ENCODE measurements at places on chromosomes 11 and 22. TPM values are rescaled to one million over a fixed set of nuclear protein-coding genes. Genes with fewer than 3 reads are reported as not detected.

Gene CBY1
- 15.6 TPM for total RNA-seq

Gene MEN1
- 29.0 TPM for total RNA-seq

DNA sequence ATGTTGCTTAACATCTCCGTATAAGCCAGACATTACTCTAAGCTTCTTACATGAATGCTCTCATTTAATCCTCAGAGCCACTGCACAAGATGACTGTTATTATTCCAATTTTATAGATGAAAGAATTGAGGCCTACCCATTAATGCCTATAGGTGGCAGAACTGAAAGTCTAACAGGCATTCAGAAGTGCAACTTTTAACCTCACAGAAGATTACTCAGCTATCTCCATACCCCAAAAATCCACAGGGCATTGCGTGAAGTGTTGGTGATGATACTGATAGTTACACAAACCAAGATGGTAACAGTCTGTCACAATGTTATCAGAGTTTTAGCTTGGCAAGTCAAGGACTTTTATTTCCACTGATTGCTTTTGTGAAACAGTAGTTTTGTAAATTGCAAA, 130.5 kb downstream of the ARHGAP42 start:
- no peaks in the 10 kb centered on the region for H3K4me1 ChIP-seq
- no peak overlapping the region for H3K4me3 ChIP-seq
- DNase-seq: no peak
- no peak overlapping the region for H3K27ac ChIP-seq
- H3K36me3 ChIP-seq: no peaks in the 10 kb centered on the region

GRCh38 chr11:87575088-87575487, 537.4 kb downstream of the TMEM135 start:
- H3K4me1 ChIP-seq: no peaks in the 10 kb centered on the region
- no peak overlapping the region for H3K4me3 ChIP-seq
- no peak overlapping the region for H3K27ac ChIP-seq
- no peaks in the 10 kb centered on the region for H3K27me3 ChIP-seq

DNA sequence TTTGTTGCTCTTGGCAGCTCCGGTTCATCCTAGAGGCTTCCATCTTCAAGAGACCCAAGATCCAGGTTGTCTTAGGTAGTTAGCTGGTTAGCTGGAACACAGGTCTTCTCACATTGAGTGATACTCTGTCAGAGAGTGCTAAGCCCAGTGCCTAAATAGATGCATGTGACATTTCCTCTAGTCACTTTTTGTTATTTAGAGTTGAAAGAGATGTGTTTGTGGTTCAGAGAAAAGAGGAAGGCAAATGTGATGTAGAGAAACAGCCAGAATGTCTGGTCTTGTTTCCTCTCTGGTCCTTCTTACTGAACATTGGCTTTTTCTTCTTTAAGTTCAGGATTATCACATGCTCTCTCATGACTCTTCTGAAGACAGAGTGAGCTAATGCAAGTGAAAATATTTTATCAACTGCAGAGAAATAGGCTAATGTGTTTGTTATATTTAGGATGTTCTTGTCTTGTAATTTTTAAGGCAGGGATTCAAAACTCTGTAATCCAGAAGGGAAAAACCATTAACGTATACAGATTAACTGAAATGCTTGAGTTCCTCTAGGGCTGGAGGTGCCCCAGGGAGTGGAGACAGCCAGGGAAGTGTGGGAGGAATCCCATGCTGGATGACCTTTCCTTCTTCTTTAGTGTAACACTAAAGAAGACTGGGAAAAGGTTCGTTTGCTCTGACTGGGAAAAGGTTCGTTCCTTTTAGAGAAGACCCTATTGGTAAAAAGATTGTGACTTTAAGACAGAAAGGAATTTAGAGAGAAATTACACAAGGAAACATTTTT, 75.4 kb downstream of the SWAP70 start:
- no peak overlapping the region for H3K27ac ChIP-seq
- H3K4me3 ChIP-seq: no peak overlapping the region
- no peaks in the 10 kb centered on the region for H3K27me3 ChIP-seq

DNA sequence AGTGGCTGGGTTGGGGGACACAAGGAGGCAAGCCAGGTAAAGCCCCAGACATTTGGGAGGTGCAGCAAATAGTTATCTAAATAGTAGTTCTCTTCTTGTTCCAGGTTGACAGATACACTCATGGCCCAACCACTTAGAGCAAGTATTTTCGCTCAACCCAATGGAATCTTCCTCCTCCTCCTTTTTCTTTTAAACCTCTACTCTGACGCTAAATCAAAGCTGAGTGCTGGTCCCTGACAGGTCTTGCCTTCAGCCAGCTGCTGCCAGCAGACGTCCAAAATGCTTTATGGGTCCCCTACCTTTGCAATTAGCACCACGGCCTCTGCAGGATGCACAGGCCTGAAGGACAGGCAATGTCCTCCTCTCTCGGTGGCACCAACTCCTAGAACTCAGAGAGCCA, 558.5 kb downstream of the MIAT start:
- H3K4me1 ChIP-seq: peaks cover 4% of the 10 kb centered on the region
- no peak for DNase-seq
- peaks cover 23% of the 10 kb centered on the region for H3K27me3 ChIP-seq
- no peak overlapping the region for H3K4me3 ChIP-seq
- no peak overlapping the region for H3K27ac ChIP-seq
- no peaks in the 10 kb centered on the region for H3K36me3 ChIP-seq

DNA sequence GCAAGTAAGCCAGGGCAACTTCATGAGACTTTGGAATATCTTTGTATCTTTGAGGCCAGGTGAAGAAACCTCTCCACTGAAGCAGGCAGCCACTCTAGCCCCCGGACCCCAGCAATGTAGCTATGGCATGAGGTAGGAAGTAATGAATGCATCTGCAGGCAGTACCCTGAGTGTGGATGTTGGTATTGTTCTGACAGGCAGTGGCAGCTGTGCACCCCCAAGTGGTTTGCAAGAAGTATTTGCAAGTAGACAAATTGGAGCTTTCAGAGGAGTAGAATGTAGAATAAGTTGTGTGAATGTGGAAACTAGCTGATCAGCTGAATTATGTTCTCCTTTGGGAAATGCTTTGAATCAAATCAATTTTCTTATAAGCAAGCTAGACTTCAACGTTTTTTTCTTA, 194.4 kb upstream of the PGR start:
- no peak overlapping the region for H3K4me3 ChIP-seq
- H3K27me3 ChIP-seq: no peaks in the 10 kb centered on the region
- no peaks in the 10 kb centered on the region for H3K4me1 ChIP-seq
- no peaks in the 10 kb centered on the region for H3K36me3 ChIP-seq
- DNase-seq: no peak

DNA sequence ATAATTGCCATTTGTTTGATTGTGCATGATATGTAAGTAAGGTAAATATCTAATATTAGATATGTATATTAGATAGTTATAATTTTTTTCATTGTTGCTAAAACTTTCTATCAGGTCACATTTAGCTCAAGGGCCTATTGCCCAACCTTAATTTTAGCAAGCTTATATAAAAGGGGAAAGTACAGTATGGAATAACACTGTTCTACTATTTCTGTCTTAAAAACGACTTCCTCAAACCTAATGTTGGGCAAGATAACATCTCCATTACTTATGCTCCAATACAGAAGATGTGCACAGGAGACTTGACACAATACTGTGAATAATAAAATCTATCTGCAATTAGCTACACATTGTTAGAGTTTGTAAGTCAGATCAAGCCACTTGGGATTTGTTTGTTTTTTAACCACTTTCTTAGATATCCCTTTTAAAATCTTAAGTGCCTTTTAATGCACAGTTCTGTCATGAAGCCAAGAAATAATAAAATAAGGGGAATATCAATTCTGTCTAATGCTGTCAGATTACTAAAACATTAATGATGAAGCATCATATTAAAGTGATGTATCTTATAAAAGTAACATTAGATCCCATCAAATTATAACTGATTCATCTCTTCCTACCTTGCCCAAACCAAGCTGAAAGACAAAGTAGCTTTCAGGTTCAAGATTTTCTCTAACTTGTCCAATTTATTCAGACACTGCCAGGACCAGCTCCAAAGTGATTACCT, 98.1 kb downstream of the SIK3 start:
- H3K4me1 ChIP-seq: peaks cover 55% of the 10 kb centered on the region
- H3K27ac ChIP-seq: no peak overlapping the region
- DNase-seq: no peak
- H3K27me3 ChIP-seq: no peaks in the 10 kb centered on the region

- peaks cover 28% of the 10 kb centered on the region for H3K4me1 ChIP-seq
- H3K4me3 ChIP-seq: no peak overlapping the region
- no peak for DNase-seq
- no peak overlapping the region for H3K27ac ChIP-seq
Measured at GRCh38 chr11:35388061-35388460, 31.3 kb downstream of the SLC1A2 start.

Measured in activated CD8-positive, alpha-beta T cell treated with anti-CD3 and anti-CD28 coated beads for 36 hours (primary cell).